ENCODE measurements at places on chromosomes 4 and X. TPM values are rescaled to one million over a fixed set of nuclear protein-coding genes. Genes with fewer than 3 reads are reported as not detected.

MAP7D3 gene
- total RNA-seq, result 11.3 TPM

CPLX1 gene
- 1.2 TPM for total RNA-seq

CXCL1 gene
- total RNA-seq, result not detected

SUPT20HL2 gene
- not detected for total RNA-seq

SPANXA1 gene
- not detected for total RNA-seq

XAGE1A gene
- total RNA-seq, result not detected

PNMA3 gene
- total RNA-seq, result not detected

PPARGC1A gene
- not detected for total RNA-seq

GAGE1 gene
- not detected for total RNA-seq

MFAP3L gene
- not detected for total RNA-seq

SH3D19 gene
- total RNA-seq, result 0.24 TPM

SLC10A4 gene
- total RNA-seq, result not detected

NAP1L3 gene
- total RNA-seq, result not detected

FOXP3 gene
- total RNA-seq, result 0.21 TPM

GPR173 gene
- total RNA-seq, result 0.10 TPM

FRMPD4 gene
- total RNA-seq, result not detected

GAB3 gene
- 2.0 TPM for total RNA-seq

GAGE13 gene
- total RNA-seq, result not detected

CLIC2 gene
- 27.5 TPM for total RNA-seq

KIT gene
- total RNA-seq, result not detected

TIGD4 gene
- total RNA-seq, result 0.45 TPM

SPANXC gene
- not detected for total RNA-seq

CORIN gene
- not detected for total RNA-seq

EMCN gene
- not detected for total RNA-seq

FMR1NB gene
- total RNA-seq, result not detected

NPY2R gene
- total RNA-seq, result not detected

ELOVL6 gene
- 13.7 TPM for total RNA-seq

LNX1 gene
- 1.4 TPM for total RNA-seq

TEX13D gene
- 0.15 TPM for total RNA-seq

PAGE4 gene
- total RNA-seq, result not detected

PRDM8 gene
- total RNA-seq, result 1.6 TPM

MBNL3 gene
- total RNA-seq, result 32.7 TPM

All from GM12878 (cell line).